ENCODE measurements at places on chromosomes 3 and 15. TPM values are rescaled to one million over a fixed set of nuclear protein-coding genes. Genes with fewer than 3 reads are reported as not detected.
A peak's percentile ranks its signal among the peaks of the same experiment; 100 is the strongest.

DNA sequence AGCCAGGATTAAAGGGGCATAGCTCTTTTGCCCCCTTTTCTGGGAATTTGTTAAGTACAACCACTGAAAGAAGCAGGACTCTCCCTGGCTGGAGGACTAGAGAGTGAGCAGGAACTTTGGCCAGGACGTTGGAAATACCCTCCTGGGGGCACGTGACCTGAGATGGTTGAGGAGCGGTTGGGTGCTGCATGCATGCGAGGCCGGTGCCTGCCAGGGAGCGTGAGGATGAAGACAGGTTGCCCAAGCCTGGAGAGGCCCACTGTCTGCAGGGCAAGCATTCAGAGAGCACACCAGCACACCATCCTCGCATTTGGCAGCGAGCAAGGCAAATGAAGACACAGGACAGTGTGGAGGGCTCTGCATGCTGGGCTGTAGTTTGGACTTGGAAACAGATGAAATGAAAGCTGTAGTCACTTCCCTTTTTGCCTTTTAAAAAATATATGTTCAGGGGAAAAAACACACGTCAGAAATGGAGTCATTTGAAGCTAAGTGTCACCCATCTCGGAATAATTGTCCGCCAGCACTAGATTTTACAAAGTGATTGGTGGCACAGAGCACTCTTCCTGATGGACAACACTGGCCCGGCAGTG lies 217.6 kb downstream of the SLCO3A1 start:
- no peak for DNase-seq

GRCh38 chr15:44719293-44719999 lies 8.1 kb downstream of the B2M start:
- peak; percentile 75 for DNase-seq

The GOLGA6A gene
- total RNA-seq: not detected

The SLC28A2 gene
- not detected for total RNA-seq

DNA sequence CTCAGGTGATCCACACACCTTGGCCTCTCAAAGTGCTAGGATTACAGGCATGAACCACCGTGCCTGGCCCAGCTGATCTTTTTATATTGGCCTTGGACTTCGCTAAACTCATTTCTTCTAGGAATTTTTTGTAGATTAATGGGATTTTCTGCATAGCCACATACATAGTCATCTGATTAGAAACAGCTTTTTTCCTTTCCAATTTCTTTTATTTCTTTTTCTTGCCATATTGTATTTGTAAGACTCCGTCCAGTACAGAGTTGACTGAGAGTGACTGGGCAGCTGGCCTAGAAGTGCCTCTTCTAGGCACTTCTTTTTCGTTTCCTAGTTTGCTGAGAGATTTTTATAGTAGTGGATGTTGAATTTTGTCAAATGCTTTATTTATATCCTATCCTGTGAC lies 37.4 kb downstream of the ARIH1 start:
- DNase-seq: no peak

DNA sequence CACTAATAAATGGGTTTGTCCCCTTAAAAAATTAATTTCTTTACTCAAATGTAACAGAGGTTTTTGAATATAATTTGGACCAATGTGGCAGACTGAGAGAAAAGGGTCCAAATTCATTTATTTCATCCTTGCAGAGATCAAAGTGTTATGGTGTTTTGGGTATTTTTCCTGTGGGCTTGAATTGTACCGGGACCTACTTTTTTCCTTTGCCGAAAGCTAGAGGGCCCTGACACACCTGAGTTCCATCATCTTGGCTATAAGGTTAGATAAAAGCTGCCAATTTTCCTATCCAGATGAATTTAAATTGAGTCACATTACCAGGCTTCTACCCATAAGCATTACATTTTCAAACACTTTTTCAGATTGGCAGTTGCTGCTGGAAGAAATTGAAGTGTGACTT lies 908 bp downstream of the CCNB2 start:
- no peak for DNase-seq

The NR1I2 gene
- total RNA-seq: 1.2 TPM

DNA sequence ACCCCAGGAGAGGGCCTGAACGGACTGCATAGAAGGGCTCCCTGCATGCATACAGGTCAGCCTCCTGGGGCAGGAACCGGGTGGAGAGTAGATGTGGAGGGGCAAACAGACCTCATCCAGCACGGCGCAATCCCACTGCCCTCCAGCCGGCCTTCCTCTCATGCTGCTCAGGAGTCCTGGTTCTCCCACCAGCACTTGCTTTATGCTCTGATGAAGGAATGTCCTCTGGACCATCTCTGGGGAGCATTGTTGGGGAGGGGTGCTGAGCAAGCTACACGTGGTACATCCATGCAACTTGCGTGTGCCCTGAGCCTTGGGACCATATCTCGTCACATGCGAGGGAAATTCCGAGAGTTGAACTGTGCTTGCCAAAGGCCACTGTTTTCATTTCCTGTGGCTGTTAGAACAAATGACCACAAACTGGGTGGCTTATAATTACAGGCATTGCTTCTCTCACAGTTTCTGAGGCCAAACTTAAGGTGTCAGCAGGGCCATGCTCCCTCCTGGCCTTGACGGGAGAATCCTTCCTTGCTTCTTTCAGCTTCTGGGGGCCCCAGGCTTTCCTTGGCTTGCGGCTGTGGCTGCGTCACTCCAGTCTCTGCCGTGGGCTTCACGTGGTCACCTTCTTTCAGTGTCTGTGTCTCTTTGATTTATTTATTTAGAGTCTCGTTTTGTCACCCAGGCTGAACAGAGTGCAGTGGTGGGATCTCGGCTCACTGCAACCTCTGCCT lies 12.2 kb downstream of the SELENOS start:
- DNase-seq: no peak

GRCh38 chr3:4795905-4796304 lies 183.3 kb upstream of the BHLHE40 start:
- no peak for DNase-seq

DNA sequence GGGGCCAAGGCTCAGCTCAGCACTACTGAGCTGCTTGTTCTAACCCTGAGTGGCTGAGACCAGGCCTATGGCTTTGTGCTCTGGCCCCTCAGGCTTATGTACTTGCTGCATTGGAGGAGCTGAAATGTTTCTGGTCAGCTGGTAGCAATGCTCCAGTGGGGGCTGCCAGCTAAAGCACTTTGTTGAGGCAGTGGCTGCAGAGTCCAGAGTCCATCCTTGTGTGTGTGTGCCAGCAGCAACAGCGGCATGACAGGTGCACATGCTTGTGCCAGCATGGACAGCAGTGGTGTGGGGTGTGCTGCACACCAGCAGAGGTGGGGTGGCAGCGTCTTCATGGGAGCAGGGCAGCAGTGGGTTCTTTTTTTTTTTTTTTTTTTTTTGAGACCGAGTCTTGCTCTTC lies 169.1 kb downstream of the VPS8 start:
- DNase-seq: no peak
